Suprapubic skin (tissue), 4 donors: ENCODE measurements at places on chromosomes 12 and 14. TPM values are rescaled to one million over a fixed set of nuclear protein-coding genes. Genes with fewer than 3 reads are reported as not detected.

The SMIM41 gene
- not detected for total RNA-seq

The HAL gene
- 52.1 TPM for total RNA-seq

DNA sequence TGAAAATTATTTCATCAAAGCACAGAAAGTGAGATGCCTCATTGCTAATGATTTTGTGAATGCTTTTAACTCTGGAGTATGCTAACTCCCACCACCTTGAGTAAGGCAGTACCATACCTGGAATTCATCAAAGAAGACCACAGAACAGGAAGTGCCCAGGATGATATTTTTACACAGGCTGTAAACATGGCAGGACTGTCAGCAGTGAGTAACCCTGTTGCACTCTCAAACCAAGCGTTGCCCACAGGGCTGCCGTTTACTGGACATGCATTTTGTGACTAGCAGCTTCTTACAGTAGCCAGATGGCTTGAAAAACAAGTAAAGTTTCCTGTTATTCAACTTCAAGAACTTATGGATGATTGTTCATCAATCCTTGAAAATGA is 42.4 kb downstream of the RALGAPA1 start:
- DNase-seq, result no peak

DNA sequence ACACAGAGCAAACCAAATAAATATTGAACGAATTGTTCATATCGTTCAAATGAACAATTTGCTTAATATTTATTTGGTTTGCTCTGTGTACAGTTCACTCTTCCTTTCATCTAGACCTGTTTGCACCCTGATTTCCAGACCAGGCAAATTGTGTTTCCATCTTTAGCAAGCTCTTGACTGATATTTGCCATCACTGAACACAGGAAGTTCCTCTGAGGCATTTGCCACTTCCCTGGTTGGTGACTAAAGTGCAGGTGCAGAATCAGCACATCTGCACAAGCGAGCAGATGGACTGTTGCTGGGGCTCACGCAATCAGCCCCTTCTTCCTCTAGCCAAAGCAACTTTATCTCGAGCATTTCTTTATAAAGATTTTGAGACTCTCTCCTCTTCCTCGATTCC is 112.9 kb downstream of the DAAM1 start:
- no peak for DNase-seq

- DNase-seq, result no peak
Observed at GRCh38 chr14:100651999-100652508, 64.8 kb upstream of the BEGAIN start.
